ENCODE measurements at places on chromosomes 4 and X.

DNA sequence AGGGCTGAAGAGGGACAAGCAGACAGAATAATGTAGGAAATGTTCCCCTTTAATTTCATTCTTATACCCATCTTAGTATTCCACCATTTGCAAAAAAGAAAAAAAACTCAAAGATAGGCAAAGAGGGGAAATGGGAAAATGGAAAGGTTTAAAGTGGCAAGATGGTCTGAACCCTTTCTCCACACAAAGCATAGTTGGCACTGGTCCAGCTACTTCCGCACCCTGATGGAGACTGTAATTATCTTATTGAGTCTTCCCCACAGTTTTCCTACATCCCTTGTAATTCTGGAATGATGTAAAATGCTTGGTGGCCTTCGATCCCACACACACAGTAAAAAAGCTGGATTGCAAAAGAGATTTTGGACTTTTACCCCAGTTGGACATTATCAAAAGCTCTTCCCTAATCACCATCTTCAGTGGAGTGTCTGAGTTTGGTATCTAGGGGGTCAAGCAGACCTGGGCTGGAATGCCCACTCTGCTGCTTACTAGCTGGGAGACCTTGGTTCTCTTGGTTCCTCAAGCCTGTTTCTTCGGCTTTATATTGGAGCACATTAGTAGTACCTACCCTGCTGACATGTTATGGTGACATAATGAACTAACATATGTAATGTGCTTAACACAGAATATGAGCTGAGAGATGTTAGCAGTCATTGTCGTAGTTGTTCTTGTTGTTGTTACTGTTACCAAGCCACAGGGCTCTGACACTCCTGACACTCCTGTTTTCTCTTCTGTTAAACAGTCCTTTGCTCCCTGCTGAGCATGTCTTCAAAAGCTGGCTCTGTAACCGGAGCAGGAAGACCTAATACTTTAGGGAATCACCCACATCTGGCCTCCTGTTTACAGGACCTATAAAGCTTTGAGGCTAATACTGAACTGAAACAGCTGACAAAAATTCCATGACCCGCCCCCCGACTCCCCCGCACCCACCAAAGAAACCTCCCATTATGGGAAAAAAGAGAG, 4.7 kb downstream of the SRPX2 start:
- DNase-seq, result no peak

GRCh38 chrX:106955004-106955772, 35.0 kb downstream of the CLDN2 start:
- no peak for DNase-seq

DNA sequence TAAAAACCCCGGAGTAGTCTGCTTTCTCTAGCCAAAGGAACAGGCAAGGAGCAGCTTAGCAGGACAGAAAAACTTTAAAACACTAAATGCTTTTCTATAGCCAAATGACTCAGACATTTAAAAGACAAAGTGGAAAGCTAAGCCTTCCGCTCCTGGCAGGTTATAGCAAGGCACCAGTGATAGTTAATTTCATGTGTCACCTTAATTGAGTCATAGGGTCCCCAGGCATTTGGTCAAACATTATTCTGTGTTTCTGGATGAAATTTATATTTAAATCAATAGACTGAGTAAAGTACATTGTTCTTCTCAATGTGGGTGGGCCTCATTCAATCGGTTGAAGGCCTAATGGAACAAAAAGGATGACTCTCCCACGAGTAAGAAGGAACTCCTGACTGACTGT, 885.7 kb upstream of the ADGRL3 start:
- DNase-seq, result no peak

GRCh38 chr4:156764145-156764544, 207.5 kb downstream of the PDGFC start:
- DNase-seq, result no peak

DNA sequence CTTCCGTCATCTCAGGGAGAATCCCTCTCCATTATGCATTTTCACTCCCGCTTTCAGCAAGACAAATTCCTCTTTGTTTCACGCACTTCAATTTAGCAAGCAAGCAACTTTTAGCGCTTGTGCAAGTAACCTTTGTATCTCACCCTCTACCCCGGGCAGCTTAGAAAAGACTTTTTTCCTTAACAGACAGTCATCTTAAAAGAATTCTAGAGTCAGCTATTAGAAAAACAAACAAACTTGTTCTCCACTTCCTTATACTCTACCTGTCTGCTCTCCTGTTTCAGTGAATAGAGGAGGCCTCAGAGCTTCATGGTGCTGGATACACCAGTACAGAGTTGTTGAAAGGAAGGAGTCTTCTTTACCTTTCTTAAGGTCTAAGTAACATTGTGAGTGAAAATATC, 12.1 kb downstream of the TIGD2 start:
- no peak for DNase-seq

- DNase-seq, result no peak
Observed at GRCh38 chr4:169436734-169437133, 166.0 kb upstream of the SH3RF1 start.

DNA sequence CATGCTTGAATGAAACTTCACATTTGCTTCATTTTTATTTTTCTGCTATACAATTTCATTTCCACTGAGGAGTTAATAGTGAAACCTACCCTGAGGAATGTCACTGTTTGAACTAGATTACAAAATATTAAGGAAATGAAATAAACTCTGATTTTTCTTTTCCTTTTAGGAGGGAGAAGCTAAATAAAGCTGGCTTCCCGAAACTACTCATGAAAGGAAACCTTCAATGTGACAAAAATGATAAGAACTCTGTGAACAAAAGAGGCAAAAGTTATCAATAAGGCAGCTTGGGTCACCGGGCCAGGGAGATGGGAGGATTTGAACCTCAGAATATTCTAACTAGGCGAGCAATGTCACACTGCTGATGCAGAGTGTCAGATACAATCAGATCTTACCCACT, 185.2 kb downstream of the APBB2 start:
- no peak for DNase-seq

Data from activated CD8-positive, alpha-beta memory T cell treated with anti-CD3 and anti-CD28 coated beads for 1 hour (primary cell).